ENCODE measurements at places on chromosomes 4 and X.

- DNase-seq = no peak
These were observed 47.6 kb downstream of the HTT start for GRCh38 chr4:3122081-3122563.

- DNase-seq = no peak
These were observed 355 bp downstream of the GRID2 start for GRCh38 chr4:92304121-92304520.

GRCh38 chr4:55834086-55834795 is 14.7 kb downstream of the EXOC1L start:
- DNase-seq = no peak

GRCh38 chrX:118153270-118153669 is 36.7 kb upstream of the KLHL13 start:
- no peak for DNase-seq

- no peak for DNase-seq
These were observed 243.9 kb downstream of the MAML3 start for GRCh38 chr4:139910106-139910505.

DNA sequence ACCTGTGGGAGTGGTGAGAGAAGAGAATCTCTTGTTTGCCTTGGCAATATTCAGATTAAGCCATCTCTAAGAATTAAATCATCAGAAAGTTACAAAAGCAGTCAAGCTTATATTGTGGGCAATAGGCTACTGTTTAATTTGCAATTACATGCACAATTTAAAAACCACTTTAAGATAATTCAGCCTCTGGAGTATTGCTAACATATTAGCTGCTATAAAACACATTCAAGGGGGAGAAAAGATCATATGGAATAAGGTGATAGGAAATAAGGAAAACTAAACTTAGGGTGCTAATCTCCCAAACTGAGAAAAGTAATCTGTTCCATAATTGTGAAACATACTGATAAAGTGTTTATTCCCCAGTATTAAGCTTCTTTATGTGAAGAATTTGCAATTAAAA is 103.9 kb downstream of the ARAP2 start:
- DNase-seq = no peak

GRCh38 chr4:39410415-39410814 is 3.7 kb downstream of the KLB start:
- no peak for DNase-seq

- DNase-seq = peak; percentile 83
These were observed 296.2 kb downstream of the INPP4B start for GRCh38 chr4:142549726-142550463.

DNA sequence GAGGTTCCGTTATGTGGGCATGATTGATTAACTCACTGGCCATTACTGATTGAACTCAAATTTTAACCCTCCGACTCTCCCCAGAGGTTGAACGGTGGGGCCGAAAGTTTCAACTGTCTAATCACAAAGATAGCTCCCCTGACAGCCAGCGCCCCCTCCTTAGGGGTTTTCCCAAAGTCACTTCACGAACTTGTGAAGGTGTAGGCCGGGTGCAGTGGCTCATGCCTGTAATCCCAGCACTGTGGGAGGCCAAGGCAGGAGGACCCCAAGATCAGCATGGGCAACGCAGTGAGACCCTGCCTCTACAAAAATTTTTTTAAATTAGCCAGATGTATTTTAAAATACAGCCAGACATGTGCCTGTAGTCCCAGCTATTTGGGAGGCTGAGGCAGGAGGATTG is 39.8 kb upstream of the RBM47 start:
- DNase-seq = no peak

DNA sequence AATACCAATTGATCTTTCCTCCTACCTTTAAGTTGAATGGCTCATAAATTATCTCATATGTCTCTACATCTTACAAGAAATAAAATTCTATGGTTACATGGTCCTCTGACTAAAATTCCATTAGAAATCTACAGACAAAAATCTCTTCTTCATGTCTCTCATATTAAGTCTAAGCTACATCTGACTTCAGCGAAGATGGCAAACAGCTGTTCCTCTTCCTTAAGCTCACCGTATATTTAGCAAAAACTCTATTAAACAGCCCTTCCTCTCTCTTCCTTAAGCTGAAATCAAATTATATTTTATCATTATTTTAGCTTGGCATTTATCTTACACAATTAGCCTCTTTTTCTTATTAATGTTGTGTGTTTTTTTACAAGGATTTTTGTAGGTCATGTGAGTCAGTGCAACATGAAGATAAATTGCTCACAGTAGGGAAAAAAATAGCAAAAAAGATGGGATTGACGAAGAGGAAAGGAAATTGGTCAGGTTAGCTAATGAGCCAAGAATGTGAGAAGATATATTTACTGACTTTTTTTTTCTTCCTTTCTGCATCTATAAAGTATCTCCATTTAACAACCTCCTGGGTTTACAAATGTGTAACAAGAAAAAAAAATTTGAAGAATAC is 2412.8 kb downstream of the ARAP2 start:
- peak; percentile 2 for DNase-seq

GRCh38 chr4:113147498-113148111 is 98.2 kb downstream of the ANK2 start:
- DNase-seq = no peak

GRCh38 chr4:56990109-56990905 is 11.6 kb downstream of the POLR2B start:
- peak; percentile 23 for DNase-seq

DNA sequence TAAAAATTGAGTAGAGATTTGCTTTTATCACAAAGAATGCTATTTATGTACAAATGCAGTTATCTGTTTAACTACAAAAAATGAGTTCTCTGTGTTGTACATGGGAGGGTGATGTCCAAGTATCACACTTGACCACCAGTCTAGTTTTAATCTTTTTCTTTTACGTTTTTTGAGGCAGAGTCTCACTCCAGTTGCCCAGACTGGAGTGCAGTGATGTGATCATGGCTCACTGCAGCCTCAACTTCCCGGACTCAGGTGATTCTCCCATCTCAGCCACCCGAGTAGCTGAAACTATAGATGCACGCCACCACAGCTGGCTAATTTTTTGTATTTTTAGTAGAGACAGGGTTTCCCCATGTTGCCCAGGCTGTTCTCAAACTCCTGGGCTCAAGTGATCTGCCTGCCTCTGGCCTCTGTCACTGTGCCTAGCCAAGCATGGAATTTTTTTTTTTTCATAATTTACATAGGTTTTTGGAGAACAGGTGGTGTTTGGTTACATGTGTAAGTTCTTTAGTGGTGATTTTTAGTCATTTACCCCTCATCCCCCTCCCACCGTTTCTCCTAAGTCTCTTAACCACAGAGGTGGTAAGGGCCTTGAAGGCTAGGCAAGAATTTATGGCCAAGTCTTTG is 47.9 kb upstream of the RPA4 start:
- DNase-seq = no peak

DNA sequence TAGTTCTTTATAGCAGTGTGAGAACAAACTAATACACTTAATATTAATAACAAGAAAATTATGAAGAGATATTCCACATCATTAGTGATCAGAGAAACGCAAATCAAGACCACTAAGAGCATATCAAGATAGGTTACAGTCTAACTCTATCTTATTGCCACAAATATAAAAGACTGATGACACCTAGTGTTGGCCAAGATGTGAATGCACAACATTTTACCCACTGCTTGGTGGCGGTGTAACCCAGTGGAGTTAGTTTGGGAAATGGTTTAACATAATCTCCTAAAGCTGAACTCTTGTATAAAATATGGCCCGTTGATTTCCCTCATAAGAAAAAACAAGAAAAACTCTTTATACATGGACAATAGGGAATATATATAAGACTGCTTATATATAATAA is 92.4 kb downstream of the SLITRK2 start:
- DNase-seq = no peak

GRCh38 chr4:519203-519651 is 20.2 kb downstream of the PIGG start:
- no peak for DNase-seq

- no peak for DNase-seq
These were observed 84.6 kb downstream of the TSPAN5 start for GRCh38 chr4:98573791-98574190.

DNA sequence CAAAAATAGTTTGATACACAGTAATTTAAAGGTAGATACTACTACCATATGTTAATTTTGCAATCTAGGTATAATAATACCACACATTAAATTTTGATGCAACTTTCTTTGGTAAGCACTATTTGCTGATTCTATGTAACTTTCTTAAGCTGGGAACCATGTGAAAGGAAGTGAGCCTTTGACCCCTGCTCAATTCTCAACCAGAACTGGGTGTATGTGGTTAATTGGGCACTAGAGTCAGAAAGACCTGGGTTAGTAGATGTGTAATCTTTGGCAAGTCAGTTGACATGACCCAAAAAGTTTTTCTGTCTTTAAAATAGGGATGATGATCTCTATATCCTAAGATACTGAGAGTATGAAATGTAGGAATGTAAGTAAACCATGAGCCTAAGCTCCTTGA is 22.4 kb downstream of the TLR2 start:
- no peak for DNase-seq

DNA sequence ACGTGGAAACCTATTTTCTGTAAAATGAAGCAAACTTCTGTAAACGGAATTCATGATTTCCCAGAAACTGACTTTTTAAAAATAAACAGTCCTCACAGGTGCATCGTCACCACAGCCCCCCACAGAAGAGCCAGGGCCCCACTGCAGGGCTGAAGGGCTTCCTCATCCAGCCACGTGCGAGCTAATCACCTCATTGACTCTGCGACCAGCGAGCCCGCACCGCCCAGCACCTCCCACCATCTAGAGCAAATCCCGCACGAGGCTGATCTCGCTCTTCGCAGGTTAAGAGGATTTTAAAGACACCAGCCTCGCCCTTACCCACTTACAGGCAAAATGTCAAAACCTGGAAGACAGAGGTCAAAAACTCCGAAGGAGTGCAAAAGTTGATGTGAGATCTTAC is 14.8 kb downstream of the PPP2R3B start:
- no peak for DNase-seq

- no peak for DNase-seq
These were observed 271.9 kb downstream of the PABPC4L start for GRCh38 chr4:133929531-133930239.

- DNase-seq = peak; percentile 26
These were observed 150.3 kb downstream of the FBXW7 start for GRCh38 chr4:152385551-152385950.

DNA sequence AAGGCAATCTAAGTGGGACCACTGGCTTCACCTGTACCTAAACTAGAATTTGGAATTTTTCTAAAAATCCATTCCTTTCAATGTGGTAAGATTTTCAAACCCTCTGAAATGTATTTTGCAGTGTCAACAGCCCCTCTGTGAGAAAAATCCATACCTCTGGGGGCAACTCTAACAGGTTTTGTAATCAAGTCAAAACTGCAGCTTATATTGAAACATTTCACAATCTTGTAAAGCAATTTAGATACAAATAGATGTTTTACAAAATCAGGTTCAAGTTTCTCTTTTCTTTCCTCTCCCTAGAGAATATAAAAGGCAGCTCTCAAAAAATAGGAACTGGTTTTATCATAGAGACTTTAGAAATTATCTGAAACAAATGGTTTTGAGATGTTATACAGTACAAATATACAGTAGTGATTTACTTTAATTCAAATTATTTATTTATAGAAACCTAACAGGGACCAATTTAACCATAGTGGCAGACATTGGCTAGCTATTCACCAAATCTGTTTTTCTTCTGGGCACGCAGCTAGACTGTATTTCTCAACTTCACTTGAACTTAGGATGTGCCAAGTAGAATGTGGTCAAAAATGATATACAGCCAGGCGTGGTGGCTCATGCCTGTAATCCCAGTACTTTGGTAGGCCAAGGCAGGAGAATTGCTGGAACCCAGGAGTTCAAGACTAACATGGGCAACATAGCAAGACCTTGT is 36.3 kb upstream of the SPINK2 start:
- DNase-seq = no peak

DNA sequence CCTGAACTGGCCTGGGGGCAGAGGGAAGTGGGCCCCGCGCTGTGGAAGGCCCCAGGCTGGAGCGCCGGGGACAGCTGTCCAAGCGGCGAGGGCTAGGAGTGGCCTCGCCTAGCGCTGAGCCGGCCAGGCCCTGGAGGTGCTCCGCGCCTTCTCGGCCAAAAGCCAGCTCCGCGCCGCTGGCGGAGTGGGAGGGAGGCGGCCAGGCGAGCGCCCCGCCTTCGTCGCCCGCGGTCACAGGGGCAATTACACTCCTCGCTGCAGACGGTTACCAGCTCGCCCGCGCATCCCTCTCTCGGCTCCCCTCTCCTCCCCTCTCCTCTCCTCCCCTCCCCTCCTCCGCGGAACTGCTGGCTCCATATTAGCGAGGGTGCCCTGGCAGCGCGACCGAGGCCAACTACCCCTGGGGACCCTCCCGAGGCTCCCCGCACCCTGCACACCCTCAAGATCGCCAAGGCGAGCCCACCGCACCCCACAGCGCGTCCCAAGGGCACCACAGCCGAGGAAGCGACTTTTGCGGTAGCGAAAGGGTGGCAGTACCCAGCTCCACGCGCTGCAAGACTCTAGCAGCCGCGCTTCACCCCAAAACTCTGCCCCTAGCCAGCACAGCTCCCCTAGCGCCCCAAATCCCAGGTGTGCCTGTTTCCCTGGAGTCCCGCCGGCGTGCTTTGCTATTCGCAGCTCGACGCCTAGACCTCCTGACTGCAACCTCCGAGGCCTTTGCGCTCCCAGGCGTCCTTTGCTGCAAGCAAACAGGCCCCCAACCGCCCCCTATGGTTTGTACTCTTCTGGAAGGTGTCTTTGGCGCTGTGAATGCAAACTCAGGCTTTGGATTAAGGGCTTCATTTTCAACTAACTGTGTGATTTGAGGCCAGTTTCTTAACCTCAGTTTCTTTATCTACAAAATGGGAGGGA is 91.4 kb downstream of the BCOR start:
- DNase-seq = peak; percentile 51

DNA sequence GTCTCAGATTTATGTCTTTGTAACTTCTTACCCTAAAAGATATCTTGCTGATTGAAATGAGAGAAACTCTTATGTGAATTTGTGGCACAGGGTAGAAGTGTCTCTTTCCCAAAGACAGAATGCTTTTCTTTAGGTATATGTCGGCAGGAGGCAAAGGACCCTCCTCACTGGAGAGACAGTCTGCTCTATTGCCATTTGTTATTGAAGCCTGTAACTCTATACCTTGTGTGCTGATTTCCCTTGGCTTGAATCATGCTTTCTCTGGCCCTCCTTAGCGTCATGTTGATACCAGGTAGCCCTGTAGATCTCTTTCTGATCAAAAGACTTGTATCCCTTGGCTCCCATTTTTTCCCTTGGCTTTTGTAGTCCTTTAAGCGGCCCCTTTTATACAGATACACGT is 284.3 kb downstream of the CXXC4 start:
- DNase-seq = no peak
